ENCODE measurements at places on chromosomes 12 and 14. TPM values are rescaled to one million over a fixed set of nuclear protein-coding genes. Genes with fewer than 3 reads are reported as not detected.

CCDC38 gene
- not detected for total RNA-seq

GRIP1 gene
- 13.7 TPM for total RNA-seq

BMP4 gene
- total RNA-seq: 3.9 TPM

WIF1 gene
- total RNA-seq: 3.1 TPM

RECQL gene
- 47.2 TPM for total RNA-seq

VRTN gene
- 143 TPM for total RNA-seq

GPR84 gene
- total RNA-seq: not detected

COCH gene
- 20.6 TPM for total RNA-seq

ITGA7 gene
- 49.1 TPM for total RNA-seq

SLC10A1 gene
- total RNA-seq: not detected

LALBA gene
- not detected for total RNA-seq

CLECL1 gene
- not detected for total RNA-seq

AMIGO2 gene
- 3.5 TPM for total RNA-seq

GRCh38 chr12:43789941-43790340 is 16.2 kb downstream of the TWF1 start:
- no peak overlapping the region for H3K27ac ChIP-seq
- DNase-seq: no peak
- H3K36me3 ChIP-seq: no peaks in the 10 kb centered on the region
- no peak overlapping the region for H3K4me3 ChIP-seq
- H3K27me3 ChIP-seq: no peaks in the 10 kb centered on the region

DNA sequence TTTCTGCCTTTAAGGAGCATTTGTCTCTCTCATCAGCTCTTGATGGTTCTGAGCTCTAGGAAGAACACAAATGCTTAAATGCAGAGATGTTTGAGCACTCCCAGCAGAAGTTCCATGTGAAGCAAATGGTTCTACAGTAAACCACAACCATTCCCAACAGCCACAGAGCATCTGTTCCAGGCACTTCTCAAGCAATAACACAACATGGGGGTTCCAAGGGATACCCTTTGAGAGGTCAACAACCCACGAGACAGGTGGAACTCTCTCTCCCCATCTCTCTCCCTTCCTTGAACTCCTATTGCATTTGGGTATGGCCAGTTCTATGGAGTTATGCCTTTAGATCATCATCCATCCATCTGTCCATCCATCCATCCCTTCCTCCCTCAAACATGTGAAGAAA is 5.2 kb upstream of the COL2A1 start:
- H3K4me3 ChIP-seq: no peak overlapping the region
- peaks cover 100% of the 10 kb centered on the region for H3K27me3 ChIP-seq
- DNase-seq: no peak

GRCh38 chr12:102960766-102961465 is 3.4 kb downstream of the ASCL1 start:
- peaks cover 62% of the 10 kb centered on the region for H3K4me1 ChIP-seq
- H3K36me3 ChIP-seq: no peaks in the 10 kb centered on the region
- no peak overlapping the region for H3K27ac ChIP-seq
- peak overlapping the region; percentile 44 for H3K4me3 ChIP-seq
- DNase-seq: no peak
- H3K27me3 ChIP-seq: peaks cover 100% of the 10 kb centered on the region

DNA sequence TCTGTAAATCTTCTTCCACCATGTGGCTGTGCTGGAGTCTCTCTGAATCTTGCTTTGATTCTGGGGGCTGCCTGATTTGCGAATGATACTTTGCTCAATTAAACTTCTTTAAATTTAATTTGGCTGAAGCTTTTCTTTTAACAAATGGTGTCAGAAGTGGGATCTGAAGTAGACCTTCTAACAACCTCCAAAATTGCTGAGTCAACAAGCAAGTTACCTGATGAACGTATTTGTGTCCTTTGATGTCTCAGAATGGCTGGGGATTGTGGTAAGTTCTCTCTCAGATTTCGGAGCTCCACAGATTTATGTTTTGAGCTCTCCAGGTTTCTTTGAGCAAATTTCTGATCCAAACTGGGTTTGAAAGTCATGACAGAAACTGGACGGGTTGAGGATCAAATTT is 1.9 kb upstream of the OR4E1 start:
- H3K4me1 ChIP-seq: no peaks in the 10 kb centered on the region
- no peak overlapping the region for H3K4me3 ChIP-seq
- H3K27ac ChIP-seq: no peak overlapping the region

GRCh38 chr14:73269729-73270531 is 32.6 kb downstream of the PAPLN start:
- peak overlapping the region; percentile 58 for H3K4me3 ChIP-seq
- H3K4me1 ChIP-seq: peaks cover 4% of the 10 kb centered on the region
- DNase-seq: peak; percentile 78

- H3K27ac ChIP-seq: no peak overlapping the region
- H3K36me3 ChIP-seq: no peaks in the 10 kb centered on the region
- H3K4me1 ChIP-seq: no peaks in the 10 kb centered on the region
- no peaks in the 10 kb centered on the region for H3K27me3 ChIP-seq
Measured at GRCh38 chr12:18703911-18704310, 33.9 kb downstream of the PLCZ1 start.

- H3K4me3 ChIP-seq: no peak overlapping the region
- DNase-seq: peak; percentile 39
- H3K4me1 ChIP-seq: no peaks in the 10 kb centered on the region
- no peaks in the 10 kb centered on the region for H3K36me3 ChIP-seq
Measured at GRCh38 chr12:87344699-87345098, 684.5 kb downstream of the C12orf50 start.

DNA sequence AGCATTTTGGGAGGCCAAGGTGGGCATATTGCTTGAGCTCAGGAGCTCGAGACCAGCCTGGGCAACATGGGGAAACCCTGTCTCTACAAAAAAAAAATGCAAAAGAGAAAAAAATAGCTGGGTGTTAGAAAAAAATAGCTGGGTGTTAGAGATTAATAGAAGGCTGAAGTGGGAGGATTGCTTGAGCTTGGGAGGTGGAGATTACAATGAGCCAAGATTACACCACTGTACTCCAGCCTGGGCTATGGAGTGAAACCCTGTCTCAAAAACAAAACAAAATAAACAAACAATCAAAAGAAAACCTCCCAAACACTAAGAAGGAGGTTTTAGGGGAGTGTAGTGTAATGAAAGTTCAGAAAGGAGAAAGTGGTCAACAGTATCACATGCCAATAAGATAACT is 202.1 kb downstream of the FLRT2 start:
- no peak for DNase-seq
- no peaks in the 10 kb centered on the region for H3K27me3 ChIP-seq
- H3K4me3 ChIP-seq: no peak overlapping the region
- H3K4me1 ChIP-seq: peaks cover 6% of the 10 kb centered on the region

- H3K36me3 ChIP-seq: no peaks in the 10 kb centered on the region
- H3K27me3 ChIP-seq: no peaks in the 10 kb centered on the region
- DNase-seq: no peak
- H3K27ac ChIP-seq: no peak overlapping the region
Measured at GRCh38 chr14:52241087-52241793, 26.3 kb upstream of the PTGDR start.

DNA sequence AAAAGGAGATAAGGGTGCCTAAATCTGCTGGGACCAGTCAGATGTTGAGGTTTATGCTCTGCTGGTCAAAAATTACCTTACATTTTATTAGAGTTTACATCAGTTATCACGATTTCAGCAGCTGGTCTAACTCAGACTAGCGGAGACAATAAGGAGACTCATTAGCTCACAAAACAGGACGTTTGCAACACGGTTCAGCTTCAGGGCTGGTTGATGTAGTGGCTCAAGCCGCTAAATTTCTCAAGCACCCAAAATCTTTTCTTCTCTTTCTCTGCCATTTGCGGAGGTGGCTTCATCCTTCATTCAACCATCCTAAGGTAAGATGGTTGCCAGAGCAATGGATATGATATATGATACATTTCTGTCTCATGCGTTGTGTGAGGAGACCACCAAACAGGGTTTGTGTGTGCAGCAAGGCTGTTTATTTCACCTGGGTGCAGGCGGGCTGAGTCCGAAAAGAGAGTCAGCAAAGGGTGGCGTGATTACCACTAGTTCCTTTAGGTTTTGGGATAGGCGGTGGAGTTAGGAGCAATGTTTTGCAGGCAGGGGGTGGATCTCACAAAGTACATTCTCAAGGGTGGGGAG is 30.3 kb upstream of the CLIP1 start:
- H3K4me3 ChIP-seq: no peak overlapping the region
- H3K36me3 ChIP-seq: no peaks in the 10 kb centered on the region
- H3K27me3 ChIP-seq: no peaks in the 10 kb centered on the region
- no peak for DNase-seq
- no peak overlapping the region for H3K27ac ChIP-seq

DNA sequence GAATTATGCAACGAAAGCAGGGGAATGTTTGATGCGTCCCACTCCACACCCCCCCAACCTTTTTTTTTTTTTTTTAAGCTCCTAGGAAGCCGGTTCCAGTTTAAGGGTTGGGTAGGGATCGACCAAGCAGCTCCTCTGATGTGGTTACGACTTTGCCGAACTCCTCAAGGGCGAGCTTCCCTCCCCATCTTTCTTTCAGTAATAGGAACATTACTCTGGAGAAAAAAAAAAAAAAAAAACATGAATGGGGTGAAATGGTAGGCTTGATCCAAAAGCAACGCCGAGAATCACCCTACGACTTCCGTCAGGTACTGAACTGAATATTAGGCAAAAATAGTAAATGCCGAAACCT is 9.6 kb downstream of the BMP4 start:
- peak overlapping the region; percentile 57 for H3K4me3 ChIP-seq
- peak; percentile 48 for DNase-seq
- no peak overlapping the region for H3K27ac ChIP-seq
- peaks cover 95% of the 10 kb centered on the region for H3K27me3 ChIP-seq
- peaks cover 69% of the 10 kb centered on the region for H3K4me1 ChIP-seq
- no peaks in the 10 kb centered on the region for H3K36me3 ChIP-seq

DNA sequence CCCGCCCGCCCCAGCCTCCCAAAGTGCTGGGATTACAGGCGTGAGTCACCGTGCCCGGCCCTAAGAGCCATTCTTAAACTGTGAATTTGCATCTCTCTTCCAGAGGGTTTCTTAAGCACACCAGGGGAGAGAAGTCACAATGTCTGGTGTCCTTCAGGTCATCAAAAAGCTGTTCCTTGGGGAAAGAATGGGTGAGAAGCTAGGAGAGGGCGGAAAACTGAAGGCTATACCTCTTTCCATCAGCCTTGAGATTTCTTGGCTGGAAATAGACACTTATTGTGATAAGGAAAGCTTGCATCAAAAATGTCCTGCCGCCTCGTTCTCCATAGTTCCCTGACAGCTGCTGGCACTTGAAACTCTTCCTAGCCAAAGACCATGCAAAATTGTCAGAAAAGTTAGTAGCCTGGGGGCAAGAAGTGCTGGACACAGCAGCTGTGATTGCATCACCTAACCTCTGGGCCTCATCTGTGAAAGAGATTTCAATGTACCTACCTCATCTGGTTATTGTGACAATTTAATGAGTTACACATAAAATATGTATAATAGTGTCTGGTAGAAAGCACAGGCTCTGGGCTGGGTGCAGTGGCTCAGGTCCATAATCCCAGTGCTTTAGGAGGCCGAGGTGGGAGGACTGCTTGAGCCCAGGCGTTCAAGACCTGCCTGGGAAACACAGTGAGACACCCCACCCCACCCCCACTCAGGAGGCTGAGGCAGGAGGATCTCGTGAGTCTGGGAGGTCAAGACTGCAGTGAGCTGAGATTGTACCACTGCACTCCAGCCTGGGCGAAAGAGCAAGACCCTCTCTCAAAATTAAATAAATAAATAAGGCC is 9.7 kb upstream of the UBC start:
- H3K27ac ChIP-seq: peak overlapping the region; percentile 87
- H3K4me1 ChIP-seq: peaks cover 22% of the 10 kb centered on the region
- peak; percentile 74 for DNase-seq
- H3K36me3 ChIP-seq: no peaks in the 10 kb centered on the region
- H3K27me3 ChIP-seq: no peaks in the 10 kb centered on the region

GRCh38 chr12:110344657-110345056 is 58.9 kb downstream of the ANAPC7 start:
- no peak overlapping the region for H3K4me3 ChIP-seq
- no peak overlapping the region for H3K27ac ChIP-seq
- H3K4me1 ChIP-seq: no peaks in the 10 kb centered on the region

- H3K36me3 ChIP-seq: no peaks in the 10 kb centered on the region
- H3K4me3 ChIP-seq: no peak overlapping the region
Measured at GRCh38 chr12:11693067-11693466, 43.6 kb downstream of the ETV6 start.

GRCh38 chr12:26318661-26319068 is 123.3 kb downstream of the SSPN start:
- H3K27ac ChIP-seq: no peak overlapping the region
- DNase-seq: no peak
- H3K4me1 ChIP-seq: no peaks in the 10 kb centered on the region
- H3K27me3 ChIP-seq: no peaks in the 10 kb centered on the region
- no peaks in the 10 kb centered on the region for H3K36me3 ChIP-seq

DNA sequence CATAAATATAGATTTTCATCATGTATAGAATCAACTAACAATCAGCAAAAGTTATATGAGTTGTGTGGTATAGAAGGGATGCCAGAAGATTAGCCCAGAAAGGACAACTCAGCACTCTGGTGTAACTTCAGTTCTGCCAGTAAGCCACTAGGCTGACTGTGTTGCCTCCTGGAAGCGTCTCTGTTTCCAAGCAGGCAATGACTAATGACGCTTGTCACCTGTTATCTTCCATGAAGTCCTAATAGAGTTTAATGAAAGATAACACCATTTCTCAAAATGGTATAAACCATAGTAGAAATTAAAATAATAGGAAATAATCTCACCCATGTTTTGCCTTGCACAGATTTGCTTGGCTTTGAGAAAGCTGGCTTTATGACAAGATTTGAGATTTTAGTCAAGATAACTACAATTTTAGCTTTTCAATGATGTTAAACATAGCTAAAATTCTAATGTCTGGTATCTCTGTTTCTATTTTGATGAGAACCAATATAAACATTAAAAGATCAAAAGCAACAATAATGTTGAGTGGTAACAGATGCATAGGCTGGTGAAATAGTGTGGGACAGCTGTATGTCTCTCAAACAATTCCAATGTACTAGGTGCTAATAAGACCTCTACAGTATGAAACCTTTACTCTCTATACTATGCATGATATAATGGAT is 9.0 kb upstream of the RNU6-7 start:
- H3K4me1 ChIP-seq: no peaks in the 10 kb centered on the region
- H3K4me3 ChIP-seq: no peak overlapping the region
- DNase-seq: peak; percentile 18
- no peaks in the 10 kb centered on the region for H3K36me3 ChIP-seq
- no peaks in the 10 kb centered on the region for H3K27me3 ChIP-seq

DNA sequence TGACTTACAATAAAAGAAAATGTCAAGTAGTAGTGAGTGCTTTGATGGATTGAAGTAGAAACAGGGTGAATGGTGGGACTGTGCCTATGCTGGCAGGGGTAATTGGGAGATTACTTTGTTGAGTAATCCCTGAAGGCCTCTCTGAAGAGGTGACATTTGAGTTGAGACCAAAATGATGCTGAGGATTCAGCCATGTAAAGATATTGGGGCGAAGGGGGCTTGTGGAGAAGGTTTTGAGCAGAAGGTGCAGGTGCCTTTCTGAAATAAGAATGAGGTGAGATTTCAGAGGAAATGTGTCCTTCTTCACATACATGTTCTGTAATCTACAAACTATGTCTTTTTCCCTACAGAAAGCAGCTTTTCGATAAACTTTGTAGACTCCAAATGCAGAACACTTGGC is 8.0 kb downstream of the GNG2 start:
- DNase-seq: no peak
- H3K27me3 ChIP-seq: peaks cover 10% of the 10 kb centered on the region
- H3K27ac ChIP-seq: no peak overlapping the region
- no peak overlapping the region for H3K4me3 ChIP-seq

- no peaks in the 10 kb centered on the region for H3K27me3 ChIP-seq
- H3K4me3 ChIP-seq: no peak overlapping the region
- no peak for DNase-seq
- no peaks in the 10 kb centered on the region for H3K36me3 ChIP-seq
Measured at GRCh38 chr12:118870551-118870950, 110.8 kb upstream of the SRRM4 start.

GRCh38 chr14:71661441-71661840 is 270.8 kb upstream of the RGS6 start:
- H3K4me3 ChIP-seq: no peak overlapping the region
- no peaks in the 10 kb centered on the region for H3K36me3 ChIP-seq
- H3K27ac ChIP-seq: no peak overlapping the region
- no peaks in the 10 kb centered on the region for H3K27me3 ChIP-seq
